CD4-positive, alpha-beta T cell treated with Interleukin-15 for 1 hour (primary cell): ENCODE measurements at places on chromosomes 5 and 9.

DNA sequence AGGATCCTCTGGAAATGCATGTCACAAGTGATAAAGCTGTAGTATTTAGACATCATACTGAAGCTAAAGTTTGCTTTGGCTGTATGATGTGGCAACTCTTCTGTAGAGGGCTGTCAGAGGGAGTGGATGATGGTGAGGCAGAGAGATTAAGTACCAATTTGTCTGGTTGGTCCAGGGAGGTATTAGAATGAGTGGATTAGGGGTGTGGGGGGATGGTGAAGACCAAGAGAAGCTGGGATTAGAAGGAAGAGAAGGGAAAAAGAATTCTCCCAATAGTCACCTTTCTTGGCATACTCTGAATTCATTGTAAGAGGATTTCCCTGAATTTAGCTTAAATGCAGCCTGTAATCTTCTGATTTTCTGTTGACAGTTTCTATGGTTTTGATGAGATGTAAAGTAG lies 3.6 kb downstream of the PCDHAC2 start:
- DNase-seq: no peak

DNA sequence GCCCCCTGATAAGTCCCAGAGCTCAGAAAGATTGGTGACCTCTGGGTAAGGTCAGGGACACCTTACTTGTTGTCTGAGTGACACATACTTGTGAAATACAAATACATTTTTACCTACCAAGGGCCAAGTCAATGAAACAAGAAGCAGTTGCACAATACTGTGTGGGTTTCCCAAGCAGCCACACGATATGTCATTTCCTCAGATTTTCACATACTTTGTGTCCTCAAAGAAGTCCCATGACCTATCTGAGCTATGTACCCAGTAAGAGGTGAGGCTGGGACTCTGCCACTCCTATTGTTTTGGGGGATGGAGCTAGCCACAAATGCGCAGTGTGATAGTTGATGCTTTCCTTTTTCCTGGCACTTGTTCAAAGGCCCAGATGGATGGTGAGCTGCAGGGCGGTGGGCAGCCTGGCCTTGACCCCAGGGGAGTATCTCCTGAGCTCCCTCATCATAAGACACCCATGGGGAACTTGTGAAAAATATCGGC lies 4.8 kb upstream of the SLC25A51 start:
- peak; percentile 63 for DNase-seq

DNA sequence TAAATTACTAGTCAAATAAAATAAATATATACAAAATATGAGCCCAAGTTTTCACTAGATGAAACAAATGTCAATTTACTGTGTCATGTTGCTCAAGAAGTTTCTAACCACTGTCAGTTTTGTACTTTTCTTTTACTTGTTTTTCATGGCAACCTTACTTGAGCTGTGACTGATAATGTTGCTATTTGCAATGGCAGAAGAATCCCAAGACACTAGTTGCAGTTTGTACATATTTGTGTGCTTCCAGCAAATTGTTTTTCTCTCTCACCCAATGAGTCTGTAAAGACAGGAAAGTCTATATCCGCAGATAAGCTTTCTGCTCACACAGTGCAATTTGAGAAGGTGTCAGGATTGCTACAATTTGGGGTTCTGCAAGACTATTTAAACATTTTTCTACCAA lies 338.6 kb upstream of the PCSK5 start:
- no peak for DNase-seq

GRCh38 chr5:60436518-60436917 lies 263.4 kb downstream of the DEPDC1B start:
- DNase-seq: no peak

DNA sequence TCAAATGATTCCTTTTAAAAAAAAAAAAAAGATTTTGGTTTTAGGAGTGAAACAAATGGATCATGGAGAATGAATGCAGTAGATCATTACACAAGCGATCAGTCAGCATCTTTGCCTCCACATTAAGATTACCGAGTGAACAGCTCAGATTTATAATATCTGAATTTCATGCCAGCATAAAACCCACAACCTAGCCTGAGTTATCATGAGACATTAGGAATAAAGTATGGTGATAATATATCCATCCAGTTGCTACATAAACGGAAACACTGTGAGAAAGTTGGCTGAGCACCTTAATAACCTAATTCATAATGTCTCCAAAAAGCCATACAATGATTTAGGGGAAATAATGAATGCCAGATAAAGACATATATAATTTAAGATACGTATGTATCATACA lies 553.1 kb upstream of the TUSC1 start:
- DNase-seq: no peak

GRCh38 chr5:56671571-56671970 lies 143.8 kb upstream of the MAP3K1 start:
- no peak for DNase-seq

DNA sequence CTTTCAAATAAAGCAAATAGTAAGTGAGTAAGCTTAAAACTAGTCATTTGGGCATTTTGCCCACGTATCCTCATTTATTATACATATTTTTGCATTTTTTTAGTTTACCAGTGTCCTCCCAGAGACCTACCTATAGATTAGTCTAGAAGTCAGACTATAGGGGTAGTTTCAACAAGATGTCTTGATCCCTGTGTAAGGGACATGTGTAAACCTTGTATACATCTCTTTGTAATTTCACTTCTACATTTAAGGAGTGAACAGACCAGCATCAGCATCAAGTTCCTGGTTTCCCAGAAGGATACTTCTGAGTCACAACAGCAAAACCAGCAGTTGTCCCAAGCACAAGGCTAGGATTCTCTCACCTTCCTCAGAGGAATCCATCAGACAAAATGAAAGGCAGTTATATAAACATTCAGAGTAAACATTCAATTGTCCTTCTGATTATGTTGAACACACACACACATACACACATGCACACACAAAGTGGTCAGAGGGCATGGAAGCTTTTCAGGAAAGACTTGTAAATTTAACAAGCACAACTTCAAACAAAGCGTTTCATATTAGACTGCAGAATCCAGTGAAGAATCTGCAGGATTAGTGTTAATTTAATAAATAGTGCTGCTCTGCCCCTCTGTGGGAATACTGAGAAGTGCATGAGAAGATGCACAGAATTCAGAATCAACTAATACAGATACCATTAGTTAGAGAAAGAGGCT lies 55.4 kb downstream of the HINT1 start:
- DNase-seq: no peak

DNA sequence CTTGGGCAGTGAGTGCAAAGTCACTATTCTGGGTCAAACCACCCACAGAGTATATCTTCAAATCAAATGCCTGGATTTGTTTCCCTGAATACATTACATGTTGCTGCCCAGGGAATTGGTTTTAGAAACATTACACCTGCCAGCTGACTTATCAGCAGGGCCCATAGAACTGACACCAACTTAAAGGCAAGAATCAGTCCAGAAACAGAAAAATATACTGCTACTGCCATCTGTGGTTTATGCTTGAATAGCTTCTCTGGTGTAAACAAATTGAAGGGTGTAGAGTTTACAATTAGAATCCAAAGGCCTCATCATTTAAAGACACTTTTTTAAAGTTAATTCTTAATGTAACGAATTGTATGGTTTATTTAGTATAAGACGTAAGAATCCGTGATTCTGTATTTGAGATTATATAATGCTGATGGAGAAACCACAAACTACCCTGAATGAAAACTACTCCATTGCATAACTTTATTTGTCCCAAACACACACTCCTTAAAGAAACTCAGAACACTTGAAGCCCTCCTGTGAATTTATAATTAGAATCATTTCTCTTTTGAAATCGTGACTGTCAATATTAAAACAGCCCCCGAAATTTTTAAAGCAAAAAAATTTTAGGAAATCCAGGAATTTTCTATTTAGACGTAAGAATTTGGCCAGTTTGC lies 6.2 kb downstream of the NR6A1 start:
- no peak for DNase-seq

- no peak for DNase-seq
These were observed 1.0 kb downstream of the GLDC start for GRCh38 chr9:6644346-6645104.

DNA sequence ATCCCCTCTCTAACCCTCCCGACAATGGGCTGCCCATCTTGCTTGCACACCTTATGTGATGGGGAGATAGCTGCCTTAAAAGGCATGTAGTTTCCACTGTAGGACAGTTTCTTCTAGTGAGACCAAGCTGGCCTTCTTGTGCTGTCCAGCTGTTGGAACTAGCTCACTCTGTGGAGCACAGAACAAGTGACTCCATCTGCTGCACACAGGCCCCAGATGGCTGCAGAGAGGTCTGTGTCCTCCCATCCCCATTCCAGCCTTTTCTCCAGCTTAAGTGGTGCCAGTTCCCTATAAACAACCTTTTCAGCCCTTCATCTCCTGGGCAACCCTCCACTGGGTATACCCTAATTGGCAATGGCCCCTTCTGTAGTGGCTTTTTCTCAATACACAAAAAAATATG lies 18.7 kb upstream of the PSD2 start:
- DNase-seq: no peak

GRCh38 chr9:14212077-14212476 lies 101.9 kb downstream of the NFIB start:
- no peak for DNase-seq

GRCh38 chr9:72274441-72274840 lies 90.6 kb downstream of the ZFAND5 start:
- no peak for DNase-seq

- no peak for DNase-seq
These were observed 227.8 kb upstream of the SLC24A2 start for GRCh38 chr9:20016611-20017010.

DNA sequence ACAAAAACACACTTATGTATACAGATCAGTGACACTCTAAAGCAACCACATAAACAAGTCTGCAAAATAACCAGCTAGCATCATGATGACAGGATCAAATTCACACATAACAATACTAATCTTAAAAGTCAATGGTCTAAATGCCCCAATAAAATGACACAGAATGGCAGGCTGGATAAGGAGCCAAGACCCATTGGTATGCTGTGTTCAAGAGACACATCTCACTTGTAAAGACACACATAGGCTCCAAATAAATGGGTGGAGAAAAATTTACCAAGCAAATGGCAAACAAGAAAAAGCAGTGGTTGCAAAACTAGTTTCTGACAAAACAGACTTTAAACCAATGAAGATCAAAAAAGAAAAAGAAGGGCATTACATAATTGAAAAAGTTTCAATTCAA lies 26.0 kb downstream of the GAPT start:
- DNase-seq: no peak

GRCh38 chr9:133144904-133145851 lies 18.5 kb downstream of the GBGT1 start:
- no peak for DNase-seq

DNA sequence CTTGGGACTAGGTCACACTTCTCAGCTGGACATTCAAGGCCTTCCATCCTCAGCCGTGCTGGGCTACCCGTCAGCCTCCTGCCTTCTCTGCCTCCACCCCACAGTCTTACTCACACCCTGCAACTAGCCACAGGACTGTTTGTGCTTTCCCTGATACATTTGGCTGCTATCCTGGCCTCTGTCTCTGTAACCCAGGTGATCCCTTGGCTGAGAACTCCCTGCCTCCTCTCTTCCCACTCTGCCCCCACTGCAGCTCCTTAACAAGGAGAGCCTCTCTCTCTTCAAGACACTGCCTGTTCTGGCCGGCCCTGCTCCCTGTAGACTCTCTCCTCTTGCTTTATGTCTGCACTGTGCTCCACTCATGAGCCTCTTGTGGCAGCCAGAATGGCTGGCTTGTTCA lies 120.6 kb downstream of the MSX2 start:
- no peak for DNase-seq

- DNase-seq: peak; percentile 7
These were observed 33.7 kb upstream of the FCN1 start for GRCh38 chr9:134951461-134951860.

DNA sequence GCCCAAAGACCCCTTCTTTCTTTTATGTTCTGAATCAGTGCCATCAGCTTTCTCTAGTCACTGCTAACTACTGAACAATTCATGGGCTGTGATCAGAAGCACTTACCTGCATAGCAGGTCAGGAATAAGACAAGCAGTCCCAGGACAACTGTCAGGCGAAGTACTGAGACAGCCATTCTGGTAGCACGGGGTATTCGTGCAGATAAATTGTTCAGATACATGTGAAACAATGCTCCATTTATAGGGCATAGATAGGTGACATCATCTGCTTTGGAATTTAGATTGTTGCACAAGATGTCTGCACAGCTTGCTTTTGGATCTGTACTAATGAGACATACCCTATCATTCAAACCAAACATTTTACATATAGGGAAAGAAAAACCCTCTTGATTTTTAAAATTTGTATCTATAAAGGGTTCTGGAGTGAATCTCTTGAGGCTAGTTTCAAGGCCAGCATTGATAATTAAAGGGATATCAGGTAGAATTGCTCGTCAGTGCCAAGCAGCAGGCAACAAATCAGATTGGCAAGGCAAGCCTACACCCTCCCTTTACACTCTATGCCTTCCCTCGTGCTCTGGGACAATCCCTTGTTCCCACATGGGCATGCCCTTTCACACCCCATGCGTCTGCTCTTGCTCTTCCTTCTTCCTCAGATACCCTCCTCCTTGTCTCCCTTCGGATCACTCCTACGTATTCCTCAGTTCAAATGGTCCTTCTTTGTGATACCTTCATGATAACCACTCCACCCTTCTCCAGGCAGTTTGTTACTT lies at the start of gene C5orf46:
TSS of gene C5orf46 (minus strand) at position 213 of the 770 bp plus-strand sequence. CDS start at position 176, 37 bp downstream.
- DNase-seq: no peak

DNA sequence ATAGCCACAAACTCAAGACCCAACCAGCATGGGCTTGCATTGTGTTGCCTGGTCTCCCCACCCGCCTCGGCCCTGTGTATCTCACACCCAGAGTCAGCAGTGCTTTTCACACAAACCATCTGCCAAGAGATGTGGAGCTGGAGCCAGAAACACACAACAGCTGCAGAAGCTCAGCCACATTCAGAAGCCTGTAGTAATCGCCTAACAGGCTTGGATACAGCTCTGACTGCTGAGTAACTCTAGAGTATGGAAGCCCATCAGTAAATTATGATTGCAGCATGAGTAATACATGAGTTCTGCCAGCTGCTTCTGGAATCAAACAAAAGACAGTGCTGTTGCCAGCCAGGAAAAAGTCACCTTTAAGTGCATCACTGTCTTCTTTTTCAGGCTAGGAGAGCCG lies 16.0 kb downstream of the TEK start:
- no peak for DNase-seq

GRCh38 chr5:65483546-65484346 lies 2.0 kb upstream of the ADAMTS6 start:
- DNase-seq: no peak

DNA sequence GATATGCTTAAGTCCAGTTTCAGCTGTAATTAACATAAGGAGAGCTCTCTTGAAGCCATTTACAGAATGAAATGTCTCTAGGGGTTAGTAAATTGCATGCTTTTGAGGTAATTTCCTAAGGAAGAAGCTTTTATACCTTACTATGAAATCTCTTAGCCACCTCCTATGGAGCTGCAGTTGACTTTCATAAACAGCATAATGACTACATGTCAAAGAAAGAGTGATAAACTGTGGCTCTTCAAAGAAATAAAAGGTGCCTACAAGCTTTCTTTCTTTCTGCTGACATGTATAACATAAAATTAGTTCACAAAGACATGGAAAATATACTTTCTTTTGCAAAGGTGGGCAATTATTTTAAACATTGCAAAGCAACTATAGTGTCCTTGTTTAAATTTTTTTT lies 90.8 kb downstream of the TMEM167A start:
- no peak for DNase-seq
